ENCODE measurements at places on chromosomes 1 and 21.

DNA sequence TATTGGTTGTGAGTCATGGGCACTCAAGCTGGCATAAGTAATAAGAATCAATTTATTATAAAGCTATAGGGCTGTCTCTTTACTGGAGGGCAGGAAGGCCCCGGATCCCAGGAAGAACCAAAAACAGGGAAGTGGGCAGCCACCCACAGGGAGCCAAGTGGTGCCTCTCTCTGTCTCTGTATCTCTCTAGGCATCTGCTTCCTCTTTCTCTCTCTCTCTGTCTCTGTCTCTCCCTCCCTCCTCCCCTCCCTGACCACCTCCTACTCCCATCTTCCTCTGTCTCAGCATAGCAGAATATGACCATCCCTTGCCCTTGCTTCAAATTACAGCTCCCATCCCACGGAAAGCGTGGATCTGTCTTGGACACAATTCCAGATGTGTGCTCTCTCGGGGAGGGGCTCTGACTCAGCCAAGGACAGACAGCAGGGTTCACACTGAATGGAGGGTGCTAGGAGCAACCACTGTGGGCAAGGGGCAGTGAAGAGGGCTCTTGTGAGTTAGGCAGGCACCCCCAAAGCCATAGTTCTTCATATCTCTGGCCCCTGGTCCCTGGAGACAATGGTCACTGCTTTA is 80.4 kb upstream of the LPGAT1 start:
- H3K4me3 ChIP-seq, result no peak overlapping the region
- no peak for DNase-seq
- H3K27ac ChIP-seq, result no peak overlapping the region
- H3K4me1 ChIP-seq, result no peaks in the 10 kb centered on the region
- H3K27me3 ChIP-seq, result no peaks in the 10 kb centered on the region

DNA sequence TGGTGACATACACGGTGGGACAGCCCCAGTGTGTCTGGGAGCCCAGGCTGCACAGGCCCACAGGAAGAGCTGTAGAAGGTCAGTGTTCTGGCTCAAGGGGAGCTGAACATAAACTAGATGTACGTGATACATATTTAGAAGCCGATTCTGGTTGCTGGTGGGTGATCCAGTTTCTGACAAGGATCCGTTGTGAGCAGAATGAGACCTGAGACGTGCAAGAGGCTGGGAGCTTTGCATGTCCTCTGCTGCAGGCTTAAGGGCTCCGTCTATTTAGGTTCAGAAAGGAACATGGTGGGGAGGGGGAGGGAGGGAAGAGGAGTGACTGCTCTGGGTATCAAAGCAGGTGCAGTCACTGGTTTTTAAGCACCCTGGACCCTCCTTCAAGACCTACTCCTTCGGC is 18.6 kb downstream of the LRRC38 start:
- DNase-seq, result no peak
- no peaks in the 10 kb centered on the region for H3K36me3 ChIP-seq
- no peak overlapping the region for H3K4me3 ChIP-seq
- H3K27me3 ChIP-seq, result no peaks in the 10 kb centered on the region
- H3K4me1 ChIP-seq, result no peaks in the 10 kb centered on the region

GRCh38 chr1:156750711-156751450 is 594 bp downstream of the HDGF start:
- H3K4me3 ChIP-seq, result peak overlapping the region; percentile 98
- DNase-seq, result peak; percentile 59
- H3K4me1 ChIP-seq, result peaks cover 64% of the 10 kb centered on the region

DNA sequence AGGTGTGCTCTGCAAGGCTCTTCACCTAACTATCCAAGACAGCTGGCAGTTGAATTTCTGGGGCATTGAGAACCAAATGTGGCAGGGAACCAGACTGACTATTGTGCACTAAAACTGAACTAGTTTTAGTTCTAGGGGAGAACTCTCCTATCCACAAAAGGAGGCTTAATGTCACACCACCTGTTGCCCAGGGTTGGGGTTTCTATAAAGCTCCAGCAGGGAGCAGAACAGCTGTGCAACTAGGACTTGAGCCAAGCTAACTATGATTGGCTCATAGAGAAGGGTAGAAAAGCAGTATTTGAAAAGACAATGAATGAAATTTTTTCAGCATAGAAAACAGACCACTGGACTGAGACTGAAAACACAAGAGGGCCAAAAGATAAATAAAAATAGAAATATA is 53.3 kb upstream of the FGGY start:
- H3K4me1 ChIP-seq, result no peaks in the 10 kb centered on the region
- no peak for DNase-seq

GRCh38 chr1:197465528-197466327 is 197.7 kb downstream of the CRB1 start:
- no peaks in the 10 kb centered on the region for H3K4me1 ChIP-seq
- no peak overlapping the region for H3K4me3 ChIP-seq
- no peaks in the 10 kb centered on the region for H3K36me3 ChIP-seq
- no peak for DNase-seq
- H3K27me3 ChIP-seq, result no peaks in the 10 kb centered on the region

GRCh38 chr1:156104065-156104810 is 10.3 kb upstream of the LMNA start:
- H3K27ac ChIP-seq, result no peak overlapping the region
- H3K4me1 ChIP-seq, result peaks cover 40% of the 10 kb centered on the region
- no peak overlapping the region for H3K4me3 ChIP-seq
- peak; percentile 82 for DNase-seq
